AG08395 (cell line): ENCODE measurements at places on chromosomes 1 and 21.

DNA sequence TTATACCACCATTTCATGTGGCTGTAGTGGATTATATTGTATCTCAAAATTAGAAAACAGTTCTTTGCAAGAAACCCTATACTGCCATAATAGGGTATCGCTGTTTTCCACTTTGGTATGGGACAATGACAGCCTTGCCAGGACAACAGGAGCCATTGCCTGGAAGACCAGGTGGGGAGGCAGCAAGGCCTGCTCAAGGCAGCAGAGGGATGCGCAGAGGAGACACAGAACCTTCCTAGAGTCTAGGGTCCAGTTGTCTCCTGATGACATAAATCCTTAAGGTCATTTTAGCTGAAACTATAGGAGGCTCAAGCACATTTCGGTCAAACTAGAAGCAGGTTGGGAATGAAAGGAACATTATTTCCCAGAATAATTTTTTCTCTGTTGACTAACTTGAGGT is 27.6 kb downstream of the IFNGR2 start:
- no peak for DNase-seq

DNA sequence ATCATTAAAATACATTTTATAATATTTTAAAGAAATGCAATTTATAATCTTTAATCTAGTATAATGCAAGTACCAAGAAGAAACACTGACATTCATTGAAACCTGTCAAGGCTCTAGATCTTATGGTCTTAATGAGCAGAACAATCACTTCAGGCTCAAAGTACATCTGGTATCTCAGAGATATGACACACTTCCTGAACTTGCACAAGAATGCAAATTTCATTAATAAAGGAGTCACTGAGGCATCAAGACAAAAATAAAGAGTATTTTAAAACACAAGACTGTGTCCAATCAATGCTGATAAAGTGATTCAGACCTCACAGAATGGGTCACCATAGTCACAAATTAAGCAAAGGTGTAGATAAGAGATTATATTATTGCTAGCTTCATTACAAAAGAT is 178.1 kb downstream of the AK5 start:
- DNase-seq, result no peak

- no peak for DNase-seq
Measured at GRCh38 chr21:43207043-43207315, 38.2 kb downstream of the CRYAA start.

DNA sequence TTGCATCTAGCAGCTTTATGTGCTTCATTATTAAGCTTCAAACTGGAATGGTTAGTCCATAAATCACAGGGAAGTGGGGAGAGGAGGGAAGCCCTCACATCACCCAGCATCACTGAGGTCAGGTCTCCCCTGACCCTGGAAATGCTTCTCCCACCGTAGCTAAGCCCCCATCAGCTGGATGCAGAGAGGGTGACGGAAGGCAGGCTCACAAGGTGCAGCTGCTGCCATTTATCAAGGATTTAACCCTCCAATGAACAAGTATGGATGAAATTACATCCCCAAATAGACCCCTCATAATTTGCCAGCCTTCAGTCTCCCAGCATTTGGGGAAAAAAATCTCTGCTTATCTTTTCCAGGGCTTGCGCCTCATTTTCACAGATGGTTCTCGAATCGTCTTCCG is 60.8 kb downstream of the PGM1 start:
- DNase-seq, result no peak

- DNase-seq, result no peak
Measured at GRCh38 chr1:5681654-5682053, 310.6 kb downstream of the NPHP4 start.

- DNase-seq, result no peak
Measured at GRCh38 chr1:227855687-227856086, 40.2 kb downstream of the PRSS38 start.

DNA sequence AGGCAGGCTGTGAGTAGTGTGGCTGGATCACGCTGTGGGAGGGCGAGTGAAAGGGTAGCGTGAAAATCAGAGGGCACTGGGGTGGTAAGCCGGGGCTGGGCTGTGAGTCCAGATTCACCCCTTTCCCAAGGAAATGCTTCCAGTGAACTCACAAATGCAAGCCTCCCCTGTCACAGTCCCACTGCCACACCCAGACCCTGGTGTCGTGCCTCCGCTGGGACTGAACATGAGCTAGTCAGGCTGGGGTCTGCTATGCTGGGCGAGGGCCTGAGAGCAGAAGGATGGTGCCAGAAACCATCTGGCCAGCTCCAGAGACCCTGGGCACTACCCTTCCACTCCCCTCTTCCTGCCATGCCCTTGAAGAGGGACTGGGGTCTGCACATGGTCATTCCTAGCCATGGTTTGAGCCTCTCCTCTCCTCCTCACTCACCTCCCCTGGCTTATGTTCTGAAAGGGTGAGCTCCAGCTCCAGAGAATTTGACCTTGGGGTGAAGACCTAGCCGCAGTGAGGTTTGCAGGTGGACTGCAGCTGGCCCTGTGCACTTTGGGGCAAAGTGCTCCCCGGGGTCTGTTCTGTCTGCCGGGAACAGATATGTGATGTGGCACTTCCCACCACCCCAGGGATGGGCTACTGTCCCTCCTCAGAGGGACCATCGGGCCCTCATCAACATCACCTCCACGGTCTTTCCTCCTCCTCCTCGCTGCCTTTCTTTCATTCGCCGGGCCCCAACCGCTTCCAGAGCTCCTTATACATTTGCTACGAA is 365.6 kb downstream of the RPS6KC1 start:
- no peak for DNase-seq

DNA sequence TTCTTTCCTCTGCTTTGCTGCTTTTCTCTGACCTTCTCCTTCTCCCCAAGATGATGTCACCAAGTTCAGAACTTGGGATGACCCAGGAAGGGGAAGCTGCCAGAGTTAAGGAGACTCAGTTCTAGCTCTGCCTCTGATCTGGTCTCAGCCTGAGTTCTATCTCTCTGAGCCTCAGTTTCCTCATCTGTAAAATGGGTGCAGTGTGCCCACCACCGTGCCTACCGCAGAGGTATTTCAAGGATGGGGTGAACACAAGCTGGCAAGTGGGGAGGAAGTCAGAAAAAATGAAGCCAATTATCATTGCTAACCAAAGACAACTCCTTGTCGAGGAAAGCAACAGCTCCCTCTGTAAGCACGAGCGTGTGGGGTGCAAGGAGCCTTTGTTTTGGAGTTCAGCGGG is 249.7 kb downstream of the KAZN start:
- no peak for DNase-seq

DNA sequence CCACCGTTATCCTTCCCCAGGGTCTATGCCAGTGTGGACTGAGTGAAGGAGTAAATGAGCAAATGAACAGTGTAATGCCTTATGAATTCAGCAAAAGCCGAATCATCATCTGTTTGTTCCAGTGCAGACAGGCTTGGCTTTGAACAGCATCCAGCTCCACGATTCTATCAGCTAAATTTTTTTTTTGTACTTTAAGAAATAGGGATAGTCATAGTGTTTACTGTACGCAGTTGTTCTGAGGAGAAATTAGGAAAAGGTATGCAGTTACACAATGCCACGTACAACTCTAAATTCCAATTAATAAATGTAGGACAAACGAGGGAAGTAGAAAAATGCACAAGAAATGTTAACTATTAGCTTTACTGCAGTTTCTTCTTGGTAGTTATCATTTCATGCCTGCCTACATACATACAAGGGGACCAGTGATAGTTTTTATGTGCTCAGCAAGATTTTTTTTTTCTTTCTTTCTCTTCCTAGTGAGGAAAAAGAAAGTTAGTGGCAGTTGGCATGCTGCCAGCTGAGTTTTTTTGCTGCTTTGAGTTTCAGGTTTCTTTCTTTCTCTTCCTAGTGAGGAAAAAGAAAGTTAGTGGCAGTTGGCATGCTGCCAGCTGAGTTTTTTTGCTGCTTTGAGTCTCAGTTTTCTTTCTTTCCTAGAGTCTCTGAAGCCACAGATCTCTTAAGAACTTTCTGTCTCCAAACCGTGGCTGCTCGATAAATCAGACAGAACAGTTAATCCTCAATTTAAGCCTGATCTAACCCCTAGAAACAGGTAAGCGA is at the start of gene IFI44L:
Gene IFI44L, plus strand, starts transcription at position 646 of the 777 bp plus-strand sequence. CDS start 7,468 bp downstream, outside the sequence.
- DNase-seq, result peak; percentile 18
